ENCODE measurements at places on chromosomes 5 and 9.
A peak's percentile ranks its signal among the peaks of the same experiment; 100 is the strongest.

DNA sequence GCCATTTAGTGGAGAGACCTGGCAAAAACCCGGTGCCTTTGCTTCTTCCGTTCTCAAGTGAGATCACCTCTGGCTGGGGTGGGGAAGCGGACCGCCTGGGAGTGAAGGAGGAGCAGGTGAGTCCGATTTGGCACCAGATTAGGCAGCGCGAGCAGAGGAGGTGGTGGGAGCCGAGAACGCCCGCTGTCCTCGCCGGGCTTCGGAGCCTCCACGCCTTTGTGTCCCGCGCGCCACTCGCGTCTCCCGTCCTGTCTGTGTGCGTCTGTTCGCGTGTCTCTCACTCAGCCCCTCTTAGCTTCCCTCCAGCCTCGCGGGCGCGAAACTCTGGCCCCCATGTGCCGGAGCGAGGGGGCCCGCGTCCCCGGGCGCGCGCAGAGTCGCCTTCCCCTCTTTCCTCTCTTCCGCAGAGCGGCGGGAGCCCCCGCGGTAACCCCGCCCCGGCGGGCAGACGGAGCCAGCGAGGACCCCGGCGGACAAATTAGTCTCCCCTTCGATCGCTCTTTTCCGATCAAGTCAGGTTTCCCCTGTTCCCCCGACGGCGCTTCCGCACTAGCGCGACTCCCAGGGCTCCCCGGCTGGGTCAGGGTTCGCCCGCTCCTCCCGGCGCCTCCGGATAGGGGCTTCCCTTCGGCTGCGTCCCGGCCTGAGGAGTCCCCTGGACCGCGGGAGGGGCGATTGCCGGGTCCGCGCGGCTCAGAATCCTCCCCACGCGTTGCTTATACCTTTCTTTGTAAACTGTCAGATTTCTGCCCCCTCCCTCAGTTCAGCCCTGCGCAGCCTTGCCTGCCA lies 7.1 kb downstream of the POU4F3 start:
- no peak for DNase-seq

DNA sequence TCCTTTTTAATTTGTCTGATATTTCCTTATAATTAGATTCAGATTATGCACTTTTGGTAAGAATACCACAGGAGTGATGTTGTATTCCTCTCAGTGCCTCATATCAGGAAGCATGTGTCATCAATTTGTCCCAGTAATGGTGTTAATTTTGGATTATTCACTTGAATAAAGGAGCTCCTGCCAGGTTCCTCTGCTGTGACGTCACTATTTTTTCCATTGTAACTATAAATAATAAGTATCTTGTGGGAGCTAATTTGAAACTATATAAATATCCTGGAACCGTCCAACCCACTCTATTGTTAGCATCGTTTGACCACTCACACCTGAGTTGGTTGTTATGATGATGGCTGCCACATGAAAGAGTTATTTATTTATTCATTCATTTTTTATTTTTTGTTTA lies 107.9 kb downstream of the INVS start:
- DNase-seq: no peak

- no peak for DNase-seq
Observed at GRCh38 chr5:177405805-177406204, 3.6 kb downstream of the F12 start.

DNA sequence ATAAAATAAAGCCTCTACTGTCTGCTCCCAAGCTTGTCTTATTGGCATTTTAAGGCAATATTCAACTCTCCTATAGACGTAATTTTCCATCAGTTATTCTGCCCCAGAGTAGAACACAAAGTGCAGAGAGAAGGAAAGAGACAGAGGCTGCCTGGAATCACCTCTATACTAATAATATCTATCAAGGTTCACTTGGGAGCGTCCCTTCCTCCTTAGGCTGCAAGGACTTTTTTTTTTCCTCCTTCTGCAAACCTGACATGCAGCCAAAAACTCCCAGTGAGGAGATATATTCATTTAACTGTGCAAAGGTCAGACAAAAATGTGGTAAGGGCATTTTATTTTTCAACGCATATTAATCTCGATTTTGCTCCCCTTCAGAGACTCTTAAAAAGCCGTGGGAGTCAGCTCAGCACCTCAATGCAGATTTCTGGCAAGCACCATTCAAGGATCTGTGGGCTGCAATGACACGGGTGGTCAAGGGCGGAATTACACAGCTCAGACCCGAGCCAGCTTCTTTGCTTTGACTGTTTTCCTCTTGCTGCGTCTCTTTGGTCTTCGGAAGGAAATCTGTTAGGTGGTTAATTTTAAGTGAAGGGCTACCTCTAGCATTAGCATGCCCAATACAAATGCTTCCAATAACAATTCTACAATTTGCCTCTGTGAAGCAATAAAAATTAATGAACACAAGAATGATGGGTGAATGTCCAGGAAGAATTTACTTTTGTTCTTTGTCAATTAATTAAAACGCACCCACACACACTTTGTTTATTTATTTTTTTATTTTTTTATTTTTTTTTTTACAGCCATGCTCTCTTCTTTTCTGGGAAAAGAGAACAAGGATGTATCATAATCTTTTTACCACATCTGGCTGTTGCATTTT lies 587.7 kb upstream of the GRAMD2B start:
- no peak for DNase-seq

GRCh38 chr5:116479776-116480675 lies 94.6 kb downstream of the SEMA6A start:
- DNase-seq: no peak

- DNase-seq: no peak
Observed at GRCh38 chr5:102600964-102601363, 102.2 kb upstream of the SLCO6A1 start.

GRCh38 chr5:163917747-163918146 lies 412.3 kb downstream of the MAT2B start:
- DNase-seq: no peak

DNA sequence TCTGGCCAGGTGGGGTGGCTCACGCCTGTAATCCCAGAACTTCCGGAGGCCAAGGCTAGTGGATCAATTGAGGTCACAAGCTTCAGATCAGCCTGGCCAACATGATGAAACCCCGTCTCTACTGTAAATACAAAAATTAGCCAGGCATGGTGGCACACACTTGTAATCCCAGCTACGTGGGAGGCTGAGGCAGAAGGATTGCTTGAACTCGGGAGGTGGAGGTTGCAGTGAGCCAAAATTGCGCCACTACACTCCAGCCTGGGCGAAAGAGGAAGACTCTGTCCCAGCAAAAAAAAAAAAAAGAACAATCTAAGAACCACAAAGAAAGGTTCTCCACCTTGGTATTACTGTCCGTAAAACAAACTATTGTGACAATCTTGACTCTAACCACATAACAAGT lies 9.7 kb downstream of the MYO10 start:
- DNase-seq: no peak

DNA sequence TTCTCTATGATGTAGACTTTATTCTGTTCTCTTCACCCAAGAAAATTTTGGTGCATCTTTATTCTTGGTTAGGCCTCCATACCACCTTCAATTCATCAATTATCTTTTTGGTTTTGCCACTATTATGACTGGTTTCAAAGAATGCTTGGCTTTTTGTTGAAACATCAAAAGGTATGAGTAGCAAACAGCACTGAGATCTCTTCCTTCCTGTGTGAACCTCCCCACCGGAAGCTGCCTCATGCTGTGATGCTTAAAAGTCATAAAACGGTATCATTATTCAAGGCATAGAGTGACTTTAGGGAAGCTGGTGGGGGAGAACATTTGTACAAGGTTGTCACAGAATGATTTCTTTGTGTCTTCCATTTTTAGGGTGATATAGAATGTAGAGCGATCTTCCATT lies 70.6 kb downstream of the IQGAP2 start:
- DNase-seq: peak; percentile 18

GRCh38 chr9:98142182-98142907 lies 23.3 kb upstream of the TRIM14 start:
- DNase-seq: no peak

GRCh38 chr9:126482361-126483044 lies 131.2 kb upstream of the LMX1B start:
- DNase-seq: no peak

DNA sequence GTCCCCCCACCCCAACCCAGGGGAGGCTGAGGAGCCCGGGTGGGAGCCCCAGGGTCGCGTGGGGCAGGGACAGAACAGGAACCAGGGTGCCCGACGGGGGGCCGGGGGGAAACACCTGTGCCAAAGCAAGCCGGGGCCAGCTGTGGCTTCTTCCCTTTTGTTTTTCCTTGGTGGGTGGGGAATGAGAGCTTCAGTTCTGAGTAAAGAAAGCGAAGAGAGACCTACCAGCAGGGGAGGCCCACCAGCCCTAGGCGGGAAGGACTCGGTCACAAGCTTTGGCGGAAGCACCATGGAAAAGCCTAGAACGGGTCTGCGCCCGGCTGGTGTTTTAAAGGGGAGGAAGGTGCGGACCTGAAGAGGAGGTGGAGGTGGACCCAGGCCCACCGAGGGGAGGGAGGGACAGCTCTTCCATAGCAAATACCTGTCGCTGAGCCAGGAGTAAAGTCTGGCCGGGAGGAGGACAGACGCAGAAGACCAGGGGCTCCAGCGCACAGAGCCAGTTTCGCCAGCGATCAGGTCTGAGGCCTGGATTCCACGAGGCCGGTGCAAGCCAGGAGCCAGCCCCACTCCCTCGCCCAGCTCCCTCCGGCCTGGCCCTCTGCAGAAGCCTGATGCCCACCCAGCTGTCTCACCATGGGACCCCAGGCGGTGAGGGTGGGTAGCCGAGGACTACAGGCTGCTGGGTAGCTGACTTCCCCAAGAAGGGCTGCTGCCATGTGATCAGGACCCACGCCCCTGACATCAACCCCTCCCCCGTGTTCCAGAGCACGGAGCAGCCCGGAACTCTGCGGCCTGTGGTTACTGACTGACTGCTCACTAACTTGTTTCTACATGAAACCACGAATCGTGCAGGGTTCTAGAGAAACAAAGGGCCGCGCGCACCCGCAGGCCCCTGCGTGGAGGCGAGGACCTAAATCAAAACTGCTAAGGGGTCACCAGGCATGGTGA lies 849 bp upstream of the MGAT1 start:
- peak; percentile 58 for DNase-seq

DNA sequence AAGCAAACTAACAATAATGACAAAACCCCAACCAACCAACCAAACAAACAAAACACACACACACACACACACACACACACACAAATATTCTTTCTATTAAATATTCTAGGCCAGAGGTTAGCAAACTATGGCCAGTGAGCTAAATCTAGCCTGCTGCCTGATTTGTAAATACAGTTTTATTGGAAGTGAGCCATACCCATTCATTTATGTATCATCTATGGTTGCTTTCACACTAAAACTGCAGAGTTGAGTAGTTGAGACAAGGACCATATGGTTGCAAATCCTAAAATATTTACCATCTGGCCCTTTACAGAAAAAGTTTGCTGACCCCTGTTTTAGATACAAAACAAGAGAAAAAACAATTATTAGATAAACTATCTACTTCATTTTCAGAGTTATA lies 620.5 kb upstream of the SEMA6A start:
- no peak for DNase-seq

GRCh38 chr5:103353581-103353980 lies 95.0 kb downstream of the MACIR start:
- DNase-seq: no peak

DNA sequence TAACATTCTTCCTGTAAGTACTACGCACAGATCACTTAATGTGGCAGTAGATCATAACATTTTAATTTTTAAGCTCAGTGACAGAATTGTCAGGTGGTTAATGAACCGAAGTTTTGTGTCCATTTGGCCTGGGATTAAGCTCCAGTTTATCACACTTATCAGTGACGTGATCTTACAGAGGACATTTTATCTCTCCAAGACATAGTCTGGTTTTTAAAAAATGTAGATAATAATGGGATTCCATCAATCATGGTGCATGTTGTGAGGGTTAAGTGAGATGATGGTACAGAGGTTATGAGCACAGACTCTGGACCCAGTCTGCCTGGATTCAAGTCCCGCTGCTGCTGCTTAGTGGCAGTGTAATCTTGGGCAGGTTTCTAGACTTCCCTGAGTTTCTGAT lies 66.0 kb upstream of the ZFAND5 start:
- DNase-seq: no peak

Measured in stimulated activated CD4-positive, alpha-beta T cell treated with anti-CD3 and anti-CD28 coated beads, TNF-alpha, amount 100 ng/mL, for 1 hour (primary cell).